ENCODE measurements at places on chromosomes 13 and 19. TPM values are rescaled to one million over a fixed set of nuclear protein-coding genes. Genes with fewer than 3 reads are reported as not detected.

Gene CAMSAP3
- total RNA-seq, result 0.69 TPM

Gene FCER2
- 0.94 TPM for total RNA-seq

Gene CNN1
- total RNA-seq, result 43.8 TPM

Gene NLRP12
- 0.46 TPM for total RNA-seq

- no peak for DNase-seq
Observed at GRCh38 chr19:18161636-18162002, 8.7 kb downstream of the PIK3R2 start.
